ENCODE measurements at places on chromosomes 5 and 9.
A peak's percentile ranks its signal among the peaks of the same experiment; 100 is the strongest.

DNA sequence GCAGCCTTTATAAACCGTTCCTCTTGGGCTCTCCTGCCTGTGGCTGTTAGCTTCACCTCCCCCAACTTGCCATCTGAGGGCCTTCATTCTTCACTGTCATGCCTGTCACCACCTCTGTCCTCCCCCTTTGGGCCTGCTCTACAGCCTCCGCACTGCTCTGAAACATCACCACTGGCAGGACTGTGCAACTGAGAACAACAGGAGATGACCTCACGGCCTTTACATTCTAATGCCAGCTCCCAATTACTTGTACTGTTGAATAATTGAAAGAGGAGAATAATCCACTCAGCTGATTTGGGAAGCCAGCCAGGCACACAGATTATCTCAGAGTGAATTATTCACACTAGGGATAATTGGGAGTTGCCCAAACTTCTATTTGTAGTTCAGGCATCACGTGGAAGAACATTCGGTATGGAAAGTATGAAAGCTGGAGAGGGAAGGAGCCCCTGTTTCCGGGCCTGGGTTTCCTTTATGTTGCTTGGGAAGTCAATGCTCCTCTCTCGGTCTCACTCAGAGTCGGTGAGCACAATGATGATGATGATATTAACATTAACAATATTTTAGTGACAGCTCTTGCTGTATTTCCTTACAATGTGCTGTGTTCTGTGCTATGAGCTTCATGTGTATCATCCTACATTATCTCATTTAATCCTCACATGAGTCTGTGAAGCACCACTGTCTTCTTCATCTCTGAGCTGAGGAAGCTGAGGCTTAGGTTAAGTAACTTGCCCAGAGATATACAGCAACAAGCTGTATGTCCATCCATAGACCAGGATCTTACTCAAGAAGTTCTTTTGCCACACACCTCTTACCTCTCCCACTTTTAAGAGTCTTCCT lies 99.3 kb upstream of the LRRTM2 start:
- no peak for DNase-seq

- DNase-seq: no peak
These were observed 26.6 kb downstream of the HMGCS1 start for GRCh38 chr5:43286623-43287022.

DNA sequence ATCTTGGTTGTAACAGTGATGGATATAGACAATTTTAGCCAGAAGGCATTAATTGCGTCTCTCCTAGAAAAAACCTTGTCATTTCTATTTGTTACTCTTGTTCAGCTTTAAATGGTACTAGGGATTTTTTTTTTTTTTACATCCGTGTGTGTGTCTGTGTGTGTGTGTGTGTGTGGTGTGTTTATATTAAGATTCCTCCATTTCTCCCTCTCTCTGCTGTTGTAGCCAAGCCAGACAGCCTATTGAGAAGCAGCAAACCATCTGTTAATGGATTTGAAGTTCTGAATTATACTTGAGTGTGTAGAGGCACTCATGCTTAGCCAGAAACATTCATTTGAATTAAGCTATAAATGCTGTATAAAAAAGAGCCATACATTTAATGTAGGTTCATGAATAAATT lies 72.3 kb downstream of the SLF1 start:
- no peak for DNase-seq

- DNase-seq: no peak
These were observed 99.8 kb downstream of the NNT start for GRCh38 chr5:43702815-43703214.

GRCh38 chr5:82018462-82018861 lies 46.6 kb downstream of the ATG10 start:
- no peak for DNase-seq

GRCh38 chr5:31051316-31051715 lies 142.2 kb upstream of the CDH6 start:
- DNase-seq: no peak

DNA sequence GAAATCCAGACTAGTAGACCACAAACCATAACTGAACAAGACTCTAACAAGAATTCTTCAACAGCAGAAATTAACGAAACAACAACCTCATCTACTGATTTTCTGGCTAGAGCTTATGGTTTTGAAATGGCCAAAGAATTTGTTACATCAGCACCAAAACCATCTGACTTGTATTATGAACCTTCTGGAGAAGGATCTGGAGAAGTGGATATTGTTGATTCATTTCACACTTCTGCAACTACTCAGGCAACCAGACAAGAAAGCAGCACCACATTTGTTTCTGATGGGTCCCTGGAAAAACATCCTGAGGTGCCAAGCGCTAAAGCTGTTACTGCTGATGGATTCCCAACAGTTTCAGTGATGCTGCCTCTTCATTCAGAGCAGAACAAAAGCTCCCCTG lies 68.6 kb downstream of the VCAN start:
- DNase-seq: no peak

DNA sequence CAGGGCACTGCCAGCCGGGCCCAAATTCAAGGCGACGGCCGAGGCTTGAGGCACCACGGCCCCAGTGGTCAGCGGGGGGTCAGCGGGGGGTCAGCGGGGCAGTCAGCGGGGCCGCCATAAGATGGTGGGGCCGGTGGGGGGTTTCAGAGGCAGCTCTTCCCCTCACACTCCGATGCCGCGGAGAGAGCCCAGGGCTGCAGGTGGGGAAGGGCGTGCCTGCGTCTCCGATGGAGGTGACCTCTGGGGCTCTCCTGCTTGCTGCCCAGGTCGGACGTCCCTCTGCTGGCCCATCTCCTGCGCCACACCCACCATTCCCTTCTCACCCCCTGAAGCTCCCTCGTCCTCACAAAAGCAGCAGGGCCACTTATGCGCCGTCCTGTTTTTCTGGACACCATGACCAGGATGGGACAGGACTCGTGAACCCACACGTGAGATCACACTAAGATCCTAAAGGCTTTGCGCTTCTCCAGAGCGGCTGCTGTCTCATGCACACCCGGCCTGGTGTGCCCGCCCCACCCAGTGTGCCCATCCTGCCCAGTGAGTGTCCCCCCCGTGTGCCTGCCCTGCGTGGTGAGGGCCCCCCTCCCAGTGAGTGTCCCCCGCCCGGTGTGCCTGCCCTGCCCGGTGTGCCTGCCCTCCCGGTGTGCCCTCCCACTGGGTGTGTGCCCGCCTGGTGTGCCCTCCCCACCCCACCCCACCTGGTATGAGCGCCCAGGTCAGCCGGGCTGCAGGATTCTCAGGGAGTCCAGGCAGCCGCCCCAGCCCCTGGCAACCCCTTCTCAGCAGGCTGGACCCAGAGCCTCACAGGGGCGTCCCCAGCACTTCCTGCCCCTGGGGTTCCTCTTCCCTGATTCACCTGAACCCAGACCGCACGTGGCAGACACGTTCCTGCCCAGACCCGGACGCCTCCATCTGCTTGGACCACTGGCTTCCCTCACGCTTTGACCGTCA lies 48.7 kb upstream of the NKD2 start:
- no peak for DNase-seq

- DNase-seq: no peak
These were observed 36.1 kb downstream of the PAPPA start for GRCh38 chr9:116189683-116190082.

DNA sequence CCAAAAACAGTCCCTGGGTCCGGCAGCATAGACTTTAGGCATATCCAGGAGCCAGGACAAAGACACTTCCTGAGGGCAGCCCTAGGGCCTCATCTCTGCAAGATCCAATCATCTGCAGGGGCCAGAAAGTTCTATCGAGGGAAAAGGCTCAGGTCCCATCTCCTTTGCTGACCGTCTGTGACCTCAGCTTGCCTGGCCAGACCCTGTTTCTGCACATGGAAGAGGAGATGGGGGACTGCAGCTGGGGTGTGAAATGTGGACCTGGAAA lies 51.0 kb upstream of the FCN1 start:
- no peak for DNase-seq

DNA sequence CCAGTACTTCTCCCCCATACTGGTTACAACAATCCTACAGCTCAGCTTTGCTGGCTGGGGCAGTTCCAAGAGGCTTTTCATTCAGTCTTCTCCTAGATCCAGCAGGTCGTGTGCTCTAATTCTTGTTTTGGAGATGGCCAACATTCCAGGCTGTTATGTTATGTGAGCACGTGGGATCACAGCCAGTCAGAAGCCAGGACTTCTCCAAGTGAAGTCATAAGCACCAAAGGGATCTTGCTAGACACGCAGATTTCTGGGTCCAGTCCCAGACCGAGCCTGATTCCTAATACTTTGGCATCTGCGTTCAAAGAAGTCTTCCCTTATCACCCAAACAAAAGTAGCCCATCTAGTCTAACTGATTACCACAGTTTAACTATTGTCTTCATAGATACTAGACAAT lies 1.4 kb upstream of the LARP1 start:
- DNase-seq: no peak

DNA sequence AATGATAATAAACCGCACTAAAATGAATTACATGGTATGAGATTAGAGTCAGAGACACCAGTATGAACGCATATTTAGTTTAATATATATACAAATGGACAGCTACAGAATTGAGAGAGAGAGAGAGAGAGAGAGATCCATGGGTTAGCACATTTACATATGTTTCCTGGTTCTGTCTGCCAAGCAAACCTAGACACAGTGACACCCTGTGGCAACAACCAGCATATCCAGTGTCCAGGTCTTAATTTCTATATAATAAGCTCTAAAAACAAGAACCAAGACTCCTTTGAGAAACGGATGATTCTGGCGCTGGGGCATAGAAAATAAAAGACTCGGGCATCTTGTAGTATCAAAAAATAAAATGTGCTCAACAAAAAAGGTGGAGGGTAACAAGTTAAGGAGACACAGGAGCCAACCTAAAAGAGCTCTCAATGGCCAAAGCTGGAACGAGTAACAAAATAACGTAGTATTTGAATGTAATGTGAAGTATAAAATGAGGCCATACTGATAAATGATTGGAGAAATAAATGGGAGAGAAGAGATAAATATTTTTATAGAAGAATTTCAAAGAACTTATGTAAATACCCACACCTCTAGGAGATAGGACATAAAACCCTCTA lies 84.5 kb downstream of the RFX3 start:
- DNase-seq: peak; percentile 41

DNA sequence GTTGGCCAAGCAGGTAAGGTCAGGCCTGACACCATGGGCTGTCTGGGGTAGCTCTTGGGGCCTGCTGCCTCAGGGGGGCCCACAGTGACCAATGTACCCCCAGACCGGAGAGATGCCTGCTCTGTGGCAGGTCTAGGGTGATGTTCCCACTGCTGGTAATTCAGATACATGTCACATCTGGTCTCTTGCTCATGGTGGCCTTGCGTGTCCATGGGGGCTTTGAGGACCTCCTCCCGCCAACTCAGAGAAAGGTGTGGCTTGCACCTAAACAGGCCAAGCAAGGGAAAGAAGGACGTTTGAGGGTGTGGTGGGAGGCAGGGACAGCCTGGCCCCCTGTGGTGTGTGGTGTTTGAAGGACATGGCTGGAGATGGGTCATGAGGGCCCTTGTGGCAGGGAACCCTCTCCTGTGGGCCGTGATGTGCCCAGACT lies 75.2 kb downstream of the PHF2 start:
- DNase-seq: no peak

Data from A172 (cell line).